D341Med (cell line): ENCODE measurements at places on chromosomes 6 and 20.

DNA sequence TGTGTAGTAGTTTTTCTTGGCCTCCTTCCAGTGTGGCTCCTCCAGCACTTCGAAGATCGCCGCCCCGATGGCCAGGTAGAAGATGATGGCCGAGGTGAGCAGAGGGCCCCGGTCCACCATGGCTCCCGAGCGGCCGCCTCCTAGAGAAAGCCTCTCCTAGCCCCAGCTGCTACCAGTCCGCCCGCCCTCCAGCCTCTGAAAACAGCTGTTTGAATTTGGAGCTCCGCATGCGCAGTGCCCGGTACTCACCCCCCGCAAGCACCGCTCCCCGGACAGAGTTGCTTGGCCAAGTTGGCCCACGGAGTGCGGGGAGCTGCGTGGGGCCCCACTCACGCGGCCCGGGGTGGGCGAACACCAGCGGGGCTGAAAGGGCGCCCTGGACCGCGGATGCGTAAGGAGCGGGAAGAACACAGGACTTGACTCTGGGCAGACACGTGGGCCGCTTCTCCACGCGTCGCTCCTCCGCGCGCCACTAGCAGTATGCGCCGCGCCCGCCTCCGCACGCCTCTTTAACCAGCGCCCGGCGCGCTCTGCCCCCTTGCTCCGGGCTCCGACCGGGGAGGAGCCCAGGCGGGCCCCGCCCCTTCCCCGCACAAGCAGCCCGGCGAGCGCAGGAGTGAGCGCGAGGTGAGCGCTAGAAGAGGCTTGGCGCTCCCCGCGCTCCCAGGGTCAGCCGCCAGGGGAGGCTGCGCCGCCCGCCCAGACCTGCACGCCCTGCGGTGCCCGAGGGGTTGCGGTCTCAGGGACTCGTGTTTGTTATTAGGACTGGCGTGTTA, at the start of gene KCNK5:
Gene KCNK5, minus strand, starts transcription at position 484 of the 776 bp plus-strand sequence. Its CDS starts 364 bp downstream, at position 120.
- peak; percentile 86 for DNase-seq

- DNase-seq: no peak
These were observed 9.1 kb downstream of the SGK1 start for GRCh38 chr6:134308800-134309199.

DNA sequence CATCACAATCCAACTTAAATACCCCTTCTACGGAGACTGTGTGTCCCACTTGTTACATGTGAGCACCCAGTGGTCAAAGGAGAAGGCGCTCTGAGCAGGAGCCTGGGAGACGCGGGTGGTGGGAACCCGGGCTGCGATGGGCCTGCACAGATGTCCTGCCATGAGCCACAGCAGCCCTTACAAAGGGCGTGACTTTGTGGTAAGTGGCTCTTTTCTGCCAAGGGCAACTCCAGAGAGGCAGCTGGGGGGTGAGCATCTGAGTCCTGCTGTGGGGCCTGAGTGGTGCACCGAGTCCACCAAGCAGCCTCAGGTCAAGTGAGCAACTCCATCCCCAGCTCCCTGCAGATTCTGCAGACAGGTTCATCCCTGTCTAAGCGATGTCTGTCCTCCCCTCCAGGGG, 33.6 kb upstream of the CST7 start:
- DNase-seq: no peak

DNA sequence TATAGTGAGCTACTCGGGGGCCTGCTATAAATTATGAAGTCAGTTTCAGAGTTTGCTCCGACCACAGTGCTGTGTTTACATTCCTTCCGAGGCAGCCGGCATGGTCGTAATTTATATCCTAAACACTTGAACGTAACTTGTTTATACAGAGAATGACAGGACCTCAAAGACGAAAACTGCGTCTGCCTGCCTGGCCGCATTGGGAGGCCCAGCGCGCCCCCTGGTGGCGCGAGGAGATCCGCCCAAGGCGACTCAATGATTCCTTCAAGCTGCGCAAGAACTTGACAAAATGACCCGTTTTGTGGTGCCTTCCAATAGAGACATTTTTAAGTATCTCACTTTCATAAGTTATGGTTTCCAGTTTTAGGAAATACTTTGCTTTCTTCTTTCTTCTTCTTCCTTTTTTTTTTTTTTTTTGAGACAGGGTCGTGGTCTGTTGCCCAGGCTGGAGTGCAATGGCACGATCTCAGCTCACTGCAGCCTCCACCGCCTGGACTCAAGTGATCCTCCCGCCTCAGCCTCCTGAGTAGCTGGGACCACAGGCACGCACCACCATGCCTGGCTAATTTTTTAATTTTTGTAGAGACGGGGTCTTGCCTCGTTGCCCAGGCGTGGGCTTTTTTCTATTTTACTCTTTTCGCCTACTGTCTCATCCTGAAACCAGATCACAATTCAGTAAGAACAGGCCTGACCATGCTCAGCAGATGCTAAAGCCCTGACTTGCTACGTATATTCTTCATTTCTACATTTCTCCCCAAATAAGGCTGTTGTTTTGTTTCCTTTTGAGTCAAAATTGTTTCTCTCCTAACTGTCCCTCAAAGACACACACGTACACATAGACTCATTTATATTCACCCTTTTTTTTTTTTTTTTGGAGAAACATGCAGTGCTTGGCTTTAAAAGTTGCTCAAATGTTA, 7.8 kb downstream of the FOXF2 start:
- peak; percentile 92 for DNase-seq

DNA sequence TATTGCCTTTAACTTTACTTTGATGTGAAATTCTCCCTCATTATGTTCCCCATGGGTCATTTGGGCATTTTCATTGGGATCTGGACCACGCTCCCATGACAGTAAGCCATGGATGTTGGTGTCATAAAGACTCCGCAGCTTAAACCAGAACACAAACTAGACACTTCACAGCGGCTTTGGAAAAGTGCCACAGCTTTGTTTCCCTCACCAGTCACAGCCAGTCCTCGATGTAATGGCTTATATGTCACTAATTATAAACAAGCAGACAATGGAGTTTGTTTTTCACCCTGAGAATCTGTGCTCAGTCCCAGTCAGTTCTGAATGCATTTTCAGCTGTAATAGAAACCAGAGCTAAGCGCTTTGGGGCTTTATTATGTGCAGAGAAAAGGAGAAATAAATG, 23.2 kb upstream of the DAAM2 start:
- DNase-seq: no peak

DNA sequence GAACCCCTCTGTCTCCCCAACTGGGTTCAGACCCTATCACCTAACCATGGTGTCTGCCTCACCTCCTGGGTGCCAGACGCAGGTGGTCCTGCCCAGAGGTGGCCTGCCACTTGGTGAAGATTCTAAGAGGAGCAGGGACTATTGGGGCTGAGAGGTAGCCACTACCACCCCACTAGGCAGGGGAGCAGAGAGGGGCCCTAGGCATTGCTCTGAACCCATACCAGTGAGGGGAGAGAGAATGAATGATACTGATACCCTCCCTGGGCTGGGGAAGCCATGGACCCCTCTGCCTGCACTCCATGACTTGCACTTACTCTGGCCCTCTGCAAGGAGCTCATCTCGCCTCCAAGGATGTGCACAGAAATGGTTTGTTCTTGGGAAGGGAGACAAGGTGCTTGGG, 31.7 kb upstream of the SPDEF start:
- no peak for DNase-seq

DNA sequence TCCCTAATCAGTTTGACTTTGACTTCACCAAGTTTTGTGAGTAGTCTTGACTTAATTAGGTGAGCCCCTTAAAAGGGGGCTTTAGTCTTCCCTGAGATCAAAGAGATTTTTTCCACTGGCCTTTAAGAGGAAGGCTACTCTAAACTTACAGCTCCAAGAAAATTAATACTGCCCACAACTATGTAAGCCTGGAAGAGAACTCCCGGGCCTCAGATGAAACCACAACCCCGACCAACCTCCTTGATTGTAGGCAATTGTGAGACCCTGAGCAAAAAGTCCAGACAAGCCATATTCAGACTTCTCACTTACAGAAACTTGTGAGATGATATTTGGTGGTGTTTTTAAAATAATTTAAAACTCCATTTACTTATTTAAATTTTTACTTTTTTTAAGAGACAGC, 18.1 kb downstream of the SNX3 start:
- DNase-seq: no peak

DNA sequence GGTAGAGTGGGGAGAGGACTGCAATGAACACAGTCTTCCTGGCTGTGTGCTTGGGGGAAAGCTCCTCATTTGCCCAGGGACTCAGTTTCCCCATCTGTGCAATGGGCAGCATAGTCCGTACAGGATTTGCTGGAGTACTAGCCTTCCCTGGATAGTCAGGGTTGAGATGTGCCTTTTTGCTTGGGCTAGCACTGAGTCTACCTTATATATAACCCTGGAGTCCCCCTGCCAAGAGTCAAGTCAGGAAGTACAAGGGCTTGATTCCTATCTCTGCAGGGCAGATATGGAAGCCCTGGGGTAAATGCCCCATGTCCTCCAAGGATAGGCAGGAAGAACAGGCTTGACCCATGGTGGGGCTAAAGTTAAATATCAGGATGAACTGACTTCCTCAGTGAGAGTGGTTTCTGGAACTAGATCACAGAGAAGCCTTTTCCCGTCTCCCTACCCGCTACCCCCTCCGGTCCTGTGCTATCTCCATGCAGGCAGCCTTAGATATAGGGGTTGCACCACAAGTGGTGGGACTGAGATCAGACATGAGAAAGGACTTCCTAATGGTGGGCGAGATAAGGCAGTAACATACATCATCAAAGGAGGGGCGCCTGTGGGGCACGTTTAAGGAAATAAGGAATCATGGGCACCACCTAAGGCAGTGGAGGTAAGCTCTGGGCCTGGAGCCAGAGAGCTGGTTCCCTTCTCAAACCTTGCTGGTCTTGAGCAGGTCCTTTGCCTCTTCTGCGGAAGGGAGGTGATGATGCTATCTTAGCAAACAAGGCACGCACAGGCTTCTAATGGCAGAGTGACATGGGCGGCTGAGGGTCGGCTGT, 157.9 kb downstream of the MRPL14 start:
- DNase-seq: no peak

- no peak for DNase-seq
These were observed 160.2 kb upstream of the SGK1 start for GRCh38 chr6:134477991-134478635.

GRCh38 chr6:53294095-53294494, 54.7 kb downstream of the ELOVL5 start:
- DNase-seq: peak; percentile 57
